Astrocyte (in vitro differentiated cells and primary cell): ENCODE measurements at places on chromosomes 6 and 20. TPM values are rescaled to one million over a fixed set of nuclear protein-coding genes. Genes with fewer than 3 reads are reported as not detected.

- DNase-seq, result no peak
Measured at GRCh38 chr6:94254689-94255088, 835.3 kb upstream of the EPHA7 start.

DNA sequence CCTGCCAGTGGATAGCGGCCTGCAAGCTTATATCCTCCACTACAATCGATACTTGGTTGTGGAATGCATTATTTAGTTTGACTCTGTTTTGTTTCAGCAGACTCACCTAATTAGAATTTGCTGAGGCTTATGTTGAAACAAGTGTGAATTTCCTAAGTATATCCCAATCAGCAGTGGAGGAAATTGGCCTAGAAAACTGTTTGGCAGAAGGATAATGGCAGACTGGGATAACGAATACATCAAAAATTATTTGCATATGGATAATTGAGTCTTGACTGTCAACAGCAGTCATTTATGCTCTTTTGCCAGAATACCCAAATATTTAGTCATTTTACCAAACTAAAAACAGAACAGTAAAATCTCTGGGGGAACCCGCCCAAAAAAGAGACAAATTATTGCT lies 261.0 kb downstream of the DOK5 start:
- DNase-seq, result no peak

TOP1 gene
- 55.9 and 63.5 TPM in 2 replicates for total RNA-seq

- peak; percentile 50 for DNase-seq
Measured at GRCh38 chr6:143164565-143165105, 103.9 kb downstream of the AIG1 start.

GRCh38 chr6:1605004-1605892 lies 4.5 kb upstream of the FOXC1 start:
- DNase-seq, result no peak

DNA sequence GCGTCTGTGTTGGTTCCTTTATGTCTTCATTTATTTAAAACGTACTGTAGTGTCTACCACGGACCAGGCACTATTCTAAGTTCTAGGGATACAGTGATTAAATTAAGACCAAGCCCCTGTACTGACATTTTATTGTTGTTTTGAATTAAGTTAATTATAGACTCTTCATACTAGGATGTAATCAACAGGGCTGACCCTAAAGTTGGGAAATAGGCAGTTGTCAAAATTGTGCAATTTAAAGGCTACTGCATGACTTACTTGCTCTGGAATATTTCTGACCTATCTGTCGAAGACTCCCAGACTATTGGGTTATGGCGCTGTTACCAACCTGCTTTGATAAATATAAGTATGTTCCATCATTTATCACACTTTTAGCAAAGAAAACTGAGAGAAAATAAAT lies 6.7 kb downstream of the MYO6 start:
- DNase-seq, result no peak

CHRNA4 gene
- total RNA-seq, result 0.82 and 1.8 TPM in 2 replicates

GRIK2 gene
- total RNA-seq, result 2.5 and 2.8 TPM in 2 replicates

DNA sequence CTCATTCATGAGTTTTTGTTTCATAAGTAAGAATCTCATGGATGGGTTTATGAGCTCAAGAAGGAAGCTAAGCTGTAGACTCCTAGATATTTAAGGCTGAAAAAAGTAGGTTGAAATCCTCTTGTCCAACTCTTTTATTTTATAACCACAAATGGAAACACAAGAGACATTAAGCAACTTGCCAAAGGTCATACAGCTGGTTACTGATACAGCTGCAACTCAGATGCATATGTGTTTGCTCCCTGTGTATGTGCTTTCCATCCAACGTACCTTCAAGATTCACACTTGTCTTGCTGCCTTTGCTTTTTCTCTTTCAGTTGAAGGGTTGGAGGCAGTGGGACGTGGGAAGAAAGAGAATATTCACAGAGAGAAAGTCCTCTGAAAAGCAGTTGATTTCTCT lies 153.5 kb upstream of the STMND1 start:
- DNase-seq, result no peak

GPLD1 gene
- total RNA-seq, result 0.60 and 0.75 TPM in 2 replicates

ELOVL4 gene
- 10.0 and 10.4 TPM in 2 replicates for total RNA-seq

LINC00237 gene
- total RNA-seq, result not detected in 2 replicates

- DNase-seq, result peak; percentile 4
Measured at GRCh38 chr6:110173506-110174132, 5.9 kb downstream of the WASF1 start.

DNA sequence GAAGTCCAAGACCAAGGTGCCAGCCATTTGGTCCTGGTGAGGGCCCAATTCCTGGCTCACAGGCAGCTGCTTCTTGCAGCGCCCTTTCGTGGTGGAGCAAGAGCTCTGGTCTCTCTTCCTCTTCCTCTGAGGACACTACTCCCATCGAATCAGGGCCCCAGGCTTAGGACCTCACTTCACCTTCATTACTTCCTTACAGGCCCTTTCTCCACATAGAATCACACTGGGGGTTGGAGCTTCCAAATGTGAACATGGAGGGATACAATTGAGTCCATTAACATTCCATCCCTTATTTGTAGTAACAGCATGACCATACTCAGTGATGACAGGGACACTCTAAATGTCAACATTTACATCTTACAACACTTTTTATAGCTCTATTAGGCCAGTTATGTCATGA lies 2.3 kb downstream of the RAMACL start:
- no peak for DNase-seq

- no peak for DNase-seq
Measured at GRCh38 chr6:25692472-25692871, 40.5 kb downstream of the SCGN start.

MAFB gene
- total RNA-seq, result 2.9 TPM in 2 replicates

C20orf173 gene
- total RNA-seq, result not detected in 2 replicates

DNAAF9 gene
- total RNA-seq, result 17.6 and 18.6 TPM in 2 replicates

GRCh38 chr6:88637761-88638545 lies 325.5 kb downstream of the RNGTT start:
- no peak for DNase-seq

- no peak for DNase-seq
Measured at GRCh38 chr6:32519910-32520258, 10.2 kb downstream of the HLA-DRB5 start.

SCAF8 gene
- total RNA-seq, result 36.0 and 36.2 TPM in 2 replicates

DNA sequence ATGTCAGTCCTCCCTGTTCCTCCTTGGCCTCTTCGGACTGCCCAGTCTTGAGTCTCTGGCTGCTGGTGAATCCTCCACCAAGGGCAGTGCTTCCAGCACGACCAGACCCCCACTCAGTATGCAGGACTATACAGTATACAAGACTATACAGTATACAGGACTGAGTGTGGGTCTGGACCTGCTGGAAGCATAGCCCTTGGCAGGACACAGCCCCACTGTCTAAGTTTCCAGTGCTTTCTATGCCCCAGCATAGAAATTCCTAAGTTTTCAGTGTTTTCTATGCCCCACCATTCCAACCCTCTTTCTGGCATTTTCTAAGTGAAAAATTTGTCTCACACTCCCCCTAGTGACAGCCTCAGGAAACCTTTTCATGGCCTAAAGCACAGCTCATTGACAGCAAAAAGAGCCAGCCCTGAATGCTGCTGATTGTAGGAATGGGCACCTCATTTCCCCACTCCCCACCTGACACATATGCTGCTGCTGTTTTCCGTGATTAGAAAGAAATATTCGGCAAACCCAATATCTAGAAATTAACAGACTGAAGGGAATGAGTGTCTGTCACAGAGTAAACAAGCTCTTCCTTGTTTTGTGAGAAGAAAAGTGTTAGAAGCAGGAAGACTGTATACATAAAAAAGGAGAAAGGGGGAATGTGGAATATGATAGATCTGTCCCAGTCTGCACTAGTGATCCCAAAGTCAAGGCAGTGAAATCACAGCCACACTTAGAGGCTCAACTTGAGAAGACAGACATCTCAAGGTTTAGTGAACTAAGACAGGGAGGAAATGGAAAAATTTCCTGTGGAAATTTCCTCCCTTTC lies 206.9 kb downstream of the IBTK start:
- peak; percentile 32 for DNase-seq

- no peak for DNase-seq
Measured at GRCh38 chr20:20002101-20002998, 14.8 kb upstream of the NAA20 start.

DNA sequence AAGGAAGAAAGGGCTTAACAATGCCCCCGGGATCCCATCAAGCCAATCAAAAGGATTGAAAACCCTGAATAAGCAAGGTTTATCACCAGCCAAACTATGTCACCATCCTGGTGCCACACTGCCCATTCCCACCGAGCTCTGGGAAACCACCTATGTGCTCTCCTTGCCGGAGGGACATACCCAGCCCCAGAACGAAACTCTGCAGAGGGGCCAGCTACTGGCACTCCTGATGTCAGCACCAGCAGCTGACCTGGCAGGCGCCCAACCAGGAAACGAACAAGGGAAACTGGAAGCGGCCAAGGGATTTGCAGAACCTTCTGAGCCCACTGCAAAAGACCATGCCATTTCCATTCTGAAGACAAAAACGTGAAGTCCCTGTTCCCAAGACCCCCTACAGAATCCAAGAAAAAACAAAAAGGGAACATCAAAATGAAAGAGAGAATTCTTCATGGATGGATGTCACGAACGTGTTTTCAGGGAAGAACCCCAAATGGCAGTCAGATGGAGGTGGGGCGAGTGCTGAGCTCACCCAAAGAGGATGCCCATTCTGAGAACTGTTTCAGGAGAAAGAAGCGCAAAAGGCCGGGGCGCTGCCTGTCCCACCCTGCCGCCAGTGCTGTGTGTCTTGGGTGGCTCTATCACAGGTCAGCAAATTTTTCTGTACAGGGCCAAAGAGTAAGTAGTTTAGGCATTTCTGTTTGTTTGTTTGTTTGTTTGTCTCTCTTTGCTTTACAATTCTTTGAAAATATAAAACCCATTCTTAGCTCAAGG lies 305.2 kb downstream of the ESR1 start:
- DNase-seq, result no peak

PHF3 gene
- 33.3 and 33.4 TPM in 2 replicates for total RNA-seq

CFAP61 gene
- total RNA-seq, result not detected in 2 replicates

GRCh38 chr20:63442100-63442493 lies 30.4 kb downstream of the KCNQ2 start:
- peak; percentile 12 for DNase-seq

- no peak for DNase-seq
Measured at GRCh38 chr20:62305765-62306413, 3.1 kb downstream of the ADRM1 start.

GRCh38 chr6:113187661-113188060 lies 669.5 kb upstream of the MARCKS start:
- DNase-seq, result no peak

GRCh38 chr6:158377860-158378259 lies 65.6 kb downstream of the TULP4 start:
- DNase-seq, result peak; percentile 32

DNA sequence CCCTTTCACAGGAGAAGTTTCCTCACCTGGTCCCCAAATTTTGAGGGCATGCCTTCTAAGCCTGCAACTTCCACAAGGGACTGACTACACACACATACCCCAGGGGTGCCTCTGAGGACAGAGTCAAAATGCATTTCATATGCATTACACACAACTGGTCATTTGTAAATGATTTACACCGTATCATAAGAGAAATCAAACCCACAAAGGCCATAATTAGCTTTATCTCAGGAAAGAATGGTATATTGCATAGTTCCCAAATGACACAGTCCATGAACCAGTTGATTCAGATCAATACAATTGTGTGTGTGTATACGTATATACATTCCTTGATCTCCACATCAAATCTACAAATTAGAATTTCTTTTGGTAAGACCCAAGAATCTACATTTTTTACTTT lies 203.3 kb upstream of the PRDM1 start:
- peak; percentile 39 for DNase-seq

FRK gene
- total RNA-seq, result 0.77 and 1.3 TPM in 2 replicates

CRISP3 gene
- not detected in 2 replicates for total RNA-seq

DNA sequence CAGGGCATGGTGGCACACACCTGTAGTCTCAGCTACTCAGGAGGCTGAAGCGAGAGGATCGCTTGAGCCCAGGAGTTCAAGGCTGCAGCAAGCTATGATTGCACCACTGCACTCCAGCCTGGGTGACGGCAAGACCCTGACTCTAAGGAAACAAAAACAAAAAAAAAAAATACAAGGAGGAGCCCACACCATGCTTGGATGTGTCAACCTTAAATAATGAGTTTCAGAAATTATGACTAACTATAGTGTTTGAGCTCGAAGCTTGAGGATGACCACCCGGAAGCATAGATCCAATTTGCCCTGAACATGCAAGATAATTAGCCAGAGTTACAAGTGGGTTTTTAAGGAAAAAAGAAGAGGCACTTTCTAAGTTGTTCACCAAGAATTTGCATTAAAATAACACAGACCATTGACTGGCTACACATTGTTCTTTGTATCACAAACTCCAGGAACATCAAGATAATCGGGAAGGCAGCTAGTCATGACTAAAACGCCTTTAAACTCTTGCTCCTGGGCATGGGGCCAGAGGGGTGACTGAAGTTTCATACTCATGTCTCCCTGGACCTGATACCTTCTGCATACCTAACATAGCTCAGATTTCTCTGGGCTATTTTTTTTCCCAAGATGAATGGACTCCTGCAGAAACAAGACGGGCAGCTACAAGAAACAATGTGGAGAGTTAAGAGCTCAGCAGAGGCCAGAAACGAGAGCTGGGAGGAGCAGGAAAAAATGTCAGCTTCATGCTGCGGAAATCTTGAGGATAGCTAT lies 289.6 kb downstream of the PREX1 start:
- DNase-seq, result peak; percentile 96

DNA sequence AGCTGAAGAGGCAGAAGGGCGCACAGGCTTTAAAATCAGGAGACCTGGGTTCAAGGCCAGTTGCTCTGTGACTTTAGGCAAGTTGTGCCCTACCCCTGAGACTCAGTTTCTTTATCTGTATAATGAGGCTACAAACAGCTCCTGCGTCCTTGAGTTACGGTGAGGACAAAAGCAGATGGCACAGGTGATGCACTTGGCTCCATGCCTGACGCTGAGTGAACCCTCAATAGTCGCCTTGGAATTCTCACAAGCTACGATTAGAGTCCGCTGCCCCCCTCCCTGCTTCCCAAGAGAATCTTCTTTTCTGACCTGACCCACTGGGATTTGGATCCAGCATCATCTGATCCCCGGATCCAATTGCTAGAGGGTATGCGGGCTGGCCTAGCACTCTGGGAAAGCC lies 6.4 kb downstream of the KCNG1 start:
- no peak for DNase-seq

- no peak for DNase-seq
Measured at GRCh38 chr6:139871803-139872510, 497.5 kb upstream of the CITED2 start.

OTOR gene
- total RNA-seq, result not detected in 2 replicates

GRCh38 chr6:7547315-7547714 lies 5.8 kb downstream of the DSP start:
- no peak for DNase-seq

- DNase-seq, result no peak
Measured at GRCh38 chr20:58224097-58224496, 4.4 kb downstream of the ANKRD60 start.

C6orf141 gene
- total RNA-seq, result 0.55 and 4.6 TPM in 2 replicates
